ENCODE measurements at places on chromosomes 6 and 20. TPM values are rescaled to one million over a fixed set of nuclear protein-coding genes. Genes with fewer than 3 reads are reported as not detected.

GRCh38 chr6:125432963-125433362 lies 131.2 kb upstream of the HDDC2 start:
- DNase-seq = no peak

DNA sequence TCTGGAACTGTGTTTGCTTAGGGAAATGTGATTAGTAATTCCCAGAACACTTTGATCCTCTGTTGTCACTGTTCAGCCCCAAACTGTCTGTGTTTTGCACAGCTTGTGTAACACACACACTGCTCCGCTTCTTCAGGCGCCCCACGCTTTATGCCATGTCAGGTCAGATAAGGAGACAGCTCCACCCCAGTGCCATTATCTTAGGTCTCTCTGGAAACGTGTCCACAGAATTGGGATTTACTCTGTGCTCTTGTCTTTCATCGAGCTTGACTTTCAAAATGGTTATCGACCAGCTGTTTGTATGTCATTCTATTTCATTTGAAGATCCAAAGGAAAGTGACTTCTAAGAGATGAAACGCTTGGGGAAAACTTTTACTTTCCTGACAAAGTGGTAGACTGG lies 106.4 kb upstream of the SSTR4 start:
- no peak for DNase-seq

GRCh38 chr6:130037207-130037811 lies 18.9 kb downstream of the L3MBTL3 start:
- no peak for DNase-seq

- DNase-seq = no peak
Measured at GRCh38 chr6:113930183-113930582, 40.8 kb downstream of the HDAC2 start.

DNA sequence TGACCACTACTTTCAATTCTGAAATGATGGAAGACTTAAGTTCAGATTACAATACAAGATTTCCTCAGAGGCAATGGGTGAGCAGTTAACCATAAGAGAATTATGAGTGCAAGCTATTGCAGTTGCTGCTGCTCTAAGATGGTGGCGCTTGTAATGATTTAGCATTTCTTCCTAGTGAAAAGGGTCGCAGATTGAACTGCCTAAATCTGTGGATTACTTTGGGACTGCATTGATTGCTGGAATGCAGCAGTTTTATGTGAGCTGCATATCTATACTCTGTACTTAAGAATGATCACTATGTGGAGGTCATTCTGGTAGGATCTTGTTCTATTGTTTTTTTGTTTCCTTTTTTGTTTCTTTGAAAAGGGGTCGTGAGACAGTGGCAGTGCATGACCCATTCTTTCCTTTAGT lies 5.3 kb downstream of the SCAF8 start:
- no peak for DNase-seq

DNA sequence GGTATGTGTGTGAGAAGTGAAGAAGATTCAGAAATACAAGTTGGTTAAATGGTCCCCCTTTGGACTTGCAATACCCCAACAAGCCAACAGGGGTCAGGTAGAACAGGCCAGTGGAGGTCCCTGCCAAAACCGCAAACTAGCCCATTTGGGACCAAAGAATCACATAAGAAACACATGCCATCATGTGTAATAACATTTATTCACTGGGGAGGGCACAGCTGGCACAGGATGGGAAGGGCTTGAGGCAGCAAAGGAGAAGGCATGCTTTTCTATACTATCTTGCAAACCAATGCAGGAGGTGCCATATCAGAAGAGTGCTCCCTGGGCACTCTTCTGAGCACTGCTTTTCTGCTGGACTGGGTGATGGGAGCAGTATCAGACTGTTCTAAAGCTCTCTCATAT lies 116.1 kb upstream of the TRAF3IP2 start:
- DNase-seq = no peak

- DNase-seq = no peak
Measured at GRCh38 chr6:24689964-24690363, 23.1 kb downstream of the ACOT13 start.

GRCh38 chr6:166855416-166855815 lies 100.9 kb downstream of the RNASET2 start:
- no peak for DNase-seq

- no peak for DNase-seq
Measured at GRCh38 chr6:112330071-112330878, 16.9 kb upstream of the RFPL4B start.

- DNase-seq = peak; percentile 38
Measured at GRCh38 chr6:3929281-3929798, 80.2 kb downstream of the FAM50B start.

GRCh38 chr6:167093922-167094432 lies 28.9 kb upstream of the CCR6 start:
- DNase-seq = no peak

GRCh38 chr6:146968041-146968760 lies 236.0 kb upstream of the STXBP5 start:
- DNase-seq = no peak

DNA sequence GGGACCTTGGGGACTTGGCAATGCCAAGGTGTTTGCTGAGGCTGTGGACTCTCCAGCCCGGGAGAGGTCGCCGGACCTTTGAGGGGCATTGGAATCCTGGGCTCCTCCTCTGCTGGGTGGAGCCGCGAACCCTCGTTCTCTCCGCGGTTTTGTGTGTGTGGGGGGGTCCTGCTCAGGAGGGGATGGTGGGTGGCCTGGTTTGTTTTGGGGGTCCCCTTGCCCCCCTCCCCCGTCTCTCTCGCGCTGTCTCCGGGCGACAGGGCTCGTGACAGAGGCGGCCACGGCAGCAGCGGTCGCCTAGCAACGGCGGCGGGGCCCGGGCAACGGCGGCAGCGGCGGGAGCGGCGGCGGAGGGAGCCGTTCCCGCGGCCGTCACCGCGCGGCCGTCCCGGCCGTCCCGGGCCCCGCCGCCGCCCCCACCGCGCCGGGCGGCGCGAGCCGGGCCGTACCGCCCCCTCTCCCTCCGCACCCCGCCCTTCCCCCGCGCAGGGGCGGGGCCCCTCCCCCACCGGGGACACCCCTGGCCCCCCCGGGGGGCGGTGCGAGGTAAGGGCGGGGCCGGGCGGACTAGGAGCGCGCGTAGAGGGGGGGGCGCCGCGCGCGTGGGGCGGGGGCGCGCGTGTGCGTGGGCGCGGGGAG lies 7.8 kb downstream of the SYNGAP1 start:
- DNase-seq = peak; percentile 84

DNA sequence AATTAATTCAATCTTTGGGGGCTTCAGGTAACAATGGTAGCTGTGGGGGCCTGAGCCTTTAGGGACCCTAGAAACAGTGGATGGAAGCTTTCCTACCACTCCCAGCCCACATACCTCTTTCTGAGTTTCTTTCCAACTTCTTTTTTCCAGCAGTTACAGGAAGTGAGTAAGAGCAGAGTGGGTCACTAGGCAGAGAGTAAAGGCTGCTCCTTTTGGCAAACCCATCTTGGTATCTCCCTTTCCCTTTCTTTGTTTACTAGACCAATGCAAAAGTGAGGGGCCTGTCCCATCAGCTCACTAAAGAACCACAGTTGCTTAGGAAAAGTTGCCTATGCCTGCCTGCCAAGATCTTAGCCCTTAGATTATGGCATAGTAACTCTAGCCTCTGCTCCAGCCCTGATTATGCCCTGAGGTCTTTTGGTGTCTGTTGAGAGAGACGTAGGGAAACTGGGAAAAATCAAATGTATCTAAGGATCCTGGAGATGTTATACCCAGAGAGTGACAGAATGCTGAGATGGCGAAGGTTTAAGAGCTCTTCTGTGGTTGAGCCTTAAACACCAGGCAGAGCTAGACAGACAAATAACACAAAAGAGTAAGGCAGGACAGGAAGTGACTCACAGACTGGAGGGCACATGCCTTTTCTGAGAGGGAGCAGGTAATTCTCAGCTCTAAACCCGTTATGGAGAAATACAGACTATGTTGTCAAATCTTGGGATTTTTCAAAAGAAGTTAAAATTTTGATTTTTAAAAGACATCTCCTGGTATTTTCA lies 31.3 kb downstream of the TRMT6 start:
- DNase-seq = no peak

- DNase-seq = no peak
Measured at GRCh38 chr6:23494367-23494766, 631.6 kb upstream of the NRSN1 start.

- no peak for DNase-seq
Measured at GRCh38 chr20:63177134-63177784, 38.7 kb downstream of the YTHDF1 start.

GRCh38 chr6:6869094-6869493 lies 238.7 kb upstream of the RREB1 start:
- no peak for DNase-seq

- DNase-seq = no peak
Measured at GRCh38 chr6:52552278-52552643, 24.6 kb downstream of the TRAM2 start.

- no peak for DNase-seq
Measured at GRCh38 chr6:43298565-43299337, 691 bp downstream of the SLC22A7 start.

DNA sequence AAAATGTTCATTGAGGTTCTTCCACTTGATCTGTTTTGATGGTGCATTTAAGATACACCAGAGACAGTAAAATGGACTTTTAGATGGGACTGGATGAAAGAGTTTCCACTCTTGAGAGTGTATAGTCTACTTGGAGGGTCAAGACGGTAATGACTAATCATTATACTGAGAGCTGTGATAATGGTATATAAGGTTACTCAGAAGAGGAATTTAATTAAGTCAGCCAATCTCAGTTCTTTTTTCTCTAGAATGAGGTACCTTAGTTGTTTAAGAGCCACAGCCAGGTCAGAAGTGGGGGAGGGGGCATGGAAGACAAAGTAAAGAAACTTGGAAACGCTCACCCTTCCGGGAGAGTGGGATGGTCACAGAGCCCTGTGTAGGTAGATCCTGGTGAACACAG lies 123.9 kb downstream of the MAP3K4 start:
- no peak for DNase-seq

DNA sequence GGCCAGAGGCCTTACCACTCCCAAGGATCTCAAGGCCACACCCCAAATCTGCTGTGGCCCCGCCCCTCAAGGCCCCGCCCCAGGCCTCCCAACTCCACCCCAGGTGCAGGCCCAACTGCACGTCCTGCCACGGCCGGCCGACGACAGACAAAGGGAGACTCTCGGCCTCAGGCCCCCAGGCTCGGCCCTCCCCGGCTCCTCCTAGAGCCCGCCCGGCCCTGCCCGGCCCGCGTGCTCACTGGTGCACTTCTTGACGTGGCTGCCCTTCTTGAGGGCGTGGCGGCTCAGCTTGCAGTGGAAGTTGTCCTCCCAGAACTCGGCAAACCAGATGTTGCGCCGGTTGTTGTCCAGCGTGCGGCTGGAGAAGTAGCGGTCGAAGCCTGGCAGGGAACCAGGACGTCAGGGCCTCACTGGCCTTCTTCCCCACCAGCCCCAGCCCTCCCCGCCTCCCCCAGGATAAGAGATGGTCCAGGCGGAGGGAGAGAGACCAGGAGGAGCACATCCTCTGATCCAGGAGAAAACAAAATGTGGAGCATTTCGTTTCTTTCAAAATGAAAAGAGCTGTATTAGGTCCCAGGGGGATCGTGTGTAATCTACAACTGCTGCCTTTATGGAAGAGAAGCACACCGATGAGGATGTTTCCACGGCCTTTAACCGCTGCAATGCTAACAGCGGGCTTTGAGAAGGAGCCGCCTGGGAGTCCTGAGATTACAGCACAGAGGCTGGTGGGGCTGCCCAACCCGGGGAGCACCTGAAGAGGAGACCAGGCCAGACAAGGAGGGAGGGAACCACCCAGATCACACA lies 89.4 kb downstream of the GRM4 start:
- peak; percentile 85 for DNase-seq

- DNase-seq = no peak
Measured at GRCh38 chr20:29299811-29300578, 1957.5 kb upstream of the DEFB115 start.

DNA sequence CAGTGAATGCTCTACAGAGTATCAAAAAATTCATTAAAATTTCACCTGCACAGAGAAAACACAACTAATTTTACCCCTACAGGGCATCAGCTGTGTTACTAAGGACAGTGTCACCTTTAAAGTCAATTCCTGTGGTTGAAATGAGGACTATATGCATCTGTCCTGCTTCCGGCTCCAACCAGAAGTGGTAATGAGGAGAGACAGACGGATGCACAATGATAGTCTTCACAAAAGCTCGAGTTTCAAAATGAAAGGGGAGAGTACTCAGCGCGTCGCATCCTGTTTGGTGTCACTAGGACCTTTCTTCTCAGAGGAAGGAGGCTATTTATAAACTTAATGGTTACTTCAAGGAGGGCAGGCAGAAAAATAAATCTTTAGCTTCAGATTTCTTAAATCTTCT lies 86.5 kb downstream of the LYRM4 start:
- DNase-seq = no peak

- no peak for DNase-seq
Measured at GRCh38 chr6:84625506-84625905, 138.9 kb downstream of the TBX18 start.

DNA sequence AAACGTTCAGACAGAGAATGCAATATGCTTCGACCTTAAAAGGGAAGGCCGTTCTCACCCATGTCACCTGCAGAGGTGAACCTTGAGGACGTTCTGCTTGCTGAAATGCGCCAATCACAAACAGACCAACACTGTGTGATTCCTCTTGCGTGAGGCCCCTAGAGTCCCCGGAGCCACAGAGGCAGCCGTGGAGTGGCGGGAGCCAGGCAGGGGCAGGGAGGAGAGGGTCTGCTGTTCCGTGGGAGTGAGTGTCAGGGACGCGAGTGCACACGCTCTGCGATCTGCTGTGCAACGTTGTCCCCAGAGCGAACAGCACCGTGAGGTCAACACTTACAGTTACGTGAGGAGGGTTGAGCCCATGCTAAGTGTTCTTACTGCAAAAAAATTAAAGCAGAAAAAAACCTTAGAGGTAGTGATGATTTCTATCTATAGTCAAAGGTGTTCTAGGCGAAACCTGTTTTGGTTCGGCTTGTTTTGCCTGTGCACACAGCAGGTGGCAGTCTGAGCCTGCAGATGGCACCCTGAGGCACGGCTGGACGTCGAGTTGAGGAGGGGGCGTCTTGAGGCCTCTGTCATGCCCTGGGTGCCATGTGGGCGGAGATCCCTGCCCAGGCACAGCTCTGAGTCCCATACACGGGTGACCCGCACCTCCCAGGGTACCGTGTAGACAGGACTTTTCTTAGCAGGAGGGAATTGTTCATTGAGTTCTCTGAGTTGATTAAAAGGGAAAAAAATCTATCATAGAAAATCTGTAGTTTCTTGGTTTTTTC lies 71.7 kb upstream of the FRMD1 start:
- DNase-seq = no peak

- peak; percentile 55 for DNase-seq
Measured at GRCh38 chr6:69866351-69866769, at the start of gene COL19A1. Gene COL19A1 (plus strand): TSS chr6:69866556. CDS start chr6:69879568, 13,012 bp downstream.

GRCh38 chr6:118771253-118771652 lies 119.9 kb upstream of the CEP85L start:
- no peak for DNase-seq

GRCh38 chr6:29403801-29404200 lies 8.4 kb downstream of the OR12D2 start:
- no peak for DNase-seq

Gene TUBB2B
- total RNA-seq = 3.2 TPM

Gene MTFR2
- not detected for total RNA-seq

Gene DYNLT2
- 0.77 TPM for total RNA-seq

Gene KDM1B
- 9.8 TPM for total RNA-seq

Gene CRIP3
- total RNA-seq = 2.2 TPM

Gene TAF8
- 27.9 TPM for total RNA-seq

Gene SLC22A1
- total RNA-seq = 0.63 TPM

Gene UNC5CL
- total RNA-seq = 0.46 TPM

Gene CFAP61
- total RNA-seq = 0.75 TPM

Gene HTR1E
- total RNA-seq = not detected

Gene FAXC
- 0.06 TPM for total RNA-seq

Gene TPD52L2
- total RNA-seq = 73.5 TPM

Gene SASH1
- total RNA-seq = 29.0 TPM

Gene HS3ST5
- not detected for total RNA-seq

Gene MAP7
- total RNA-seq = 1.6 TPM

Gene ASIP
- total RNA-seq = 3.3 TPM

Gene LPIN3
- 9.3 TPM for total RNA-seq

Gene CAPN11
- 0.38 TPM for total RNA-seq

Gene MAS1
- total RNA-seq = not detected
